ENCODE measurements at places on chromosomes 3 and 15. TPM values are rescaled to one million over a fixed set of nuclear protein-coding genes. Genes with fewer than 3 reads are reported as not detected.

DNA sequence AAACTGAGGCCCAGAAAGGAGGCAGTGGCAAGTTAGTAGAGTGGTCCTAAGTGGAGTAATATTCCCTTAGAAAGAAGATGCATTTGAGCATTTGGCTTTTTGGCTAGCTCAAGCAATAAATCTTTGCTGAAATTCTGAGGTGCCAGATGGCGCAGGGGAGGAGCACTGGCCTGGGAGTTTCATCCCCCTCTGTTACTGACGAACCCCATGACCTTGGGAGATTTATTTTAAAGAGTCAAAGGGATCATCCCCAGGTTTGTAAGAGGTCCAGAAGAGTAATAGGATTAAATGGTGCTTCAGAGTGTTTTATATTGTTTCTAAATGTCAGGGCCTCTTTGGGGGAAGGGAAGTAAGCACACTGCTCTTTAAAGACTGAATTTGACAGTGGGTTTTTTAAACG is 85.1 kb upstream of the PIAS1 start:
- no peak for DNase-seq

Gene RAD51
- 17.7 TPM for polyA plus RNA-seq

- no peak for DNase-seq
These were observed 8.7 kb upstream of the CAMK1 start for GRCh38 chr3:9778143-9779074.

Gene CASR
- polyA plus RNA-seq = 24.8 TPM

GRCh38 chr3:56061279-56061626 is 407.0 kb downstream of the ERC2 start:
- no peak for DNase-seq

GRCh38 chr3:170467571-170468147 is 49.0 kb downstream of the CLDN11 start:
- DNase-seq = no peak

DNA sequence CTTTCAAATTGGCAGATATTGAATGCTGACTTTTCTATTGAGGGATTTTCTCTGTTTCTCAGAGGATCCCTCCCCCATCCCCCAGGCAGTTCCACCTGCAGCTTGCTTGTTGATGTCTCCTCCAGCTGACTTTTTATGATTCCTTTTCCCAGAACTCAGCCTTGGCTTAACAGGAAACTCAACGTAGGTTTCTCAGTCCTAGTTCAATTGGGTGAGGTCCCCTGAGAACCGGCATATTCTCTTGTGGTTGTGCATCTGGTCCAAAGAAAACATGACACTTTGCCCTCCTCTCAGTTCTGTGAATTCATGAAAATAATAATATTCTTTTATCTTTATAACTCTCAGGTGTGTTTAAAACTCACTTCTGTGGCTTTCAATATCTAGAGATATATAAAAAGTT is 1222.1 kb downstream of the OTOL1 start:
- DNase-seq = no peak
